Stomach (tissue), 19 donors: ENCODE measurements at places on chromosomes 6 and 20. TPM values are rescaled to one million over a fixed set of nuclear protein-coding genes. Genes with fewer than 3 reads are reported as not detected.

- DNase-seq: no peak
- no peak overlapping the region for H3K4me3 ChIP-seq
- no peaks in the 10 kb centered on the region for H3K36me3 ChIP-seq
- no peaks in the 10 kb centered on the region for H3K27me3 ChIP-seq
- no peaks in the 10 kb centered on the region for H3K4me1 ChIP-seq
- peak overlapping the region; percentile 43 for H3K27ac ChIP-seq
Observed at GRCh38 chr20:49785852-49786175, 26.8 kb upstream of the SLC9A8 start.

- no peak overlapping the region for H3K27ac ChIP-seq
- peak; percentile 32 for DNase-seq
- H3K27me3 ChIP-seq: no peaks in the 10 kb centered on the region
Observed at GRCh38 chr20:14622796-14623195, 285.4 kb upstream of the FLRT3 start.

DNA sequence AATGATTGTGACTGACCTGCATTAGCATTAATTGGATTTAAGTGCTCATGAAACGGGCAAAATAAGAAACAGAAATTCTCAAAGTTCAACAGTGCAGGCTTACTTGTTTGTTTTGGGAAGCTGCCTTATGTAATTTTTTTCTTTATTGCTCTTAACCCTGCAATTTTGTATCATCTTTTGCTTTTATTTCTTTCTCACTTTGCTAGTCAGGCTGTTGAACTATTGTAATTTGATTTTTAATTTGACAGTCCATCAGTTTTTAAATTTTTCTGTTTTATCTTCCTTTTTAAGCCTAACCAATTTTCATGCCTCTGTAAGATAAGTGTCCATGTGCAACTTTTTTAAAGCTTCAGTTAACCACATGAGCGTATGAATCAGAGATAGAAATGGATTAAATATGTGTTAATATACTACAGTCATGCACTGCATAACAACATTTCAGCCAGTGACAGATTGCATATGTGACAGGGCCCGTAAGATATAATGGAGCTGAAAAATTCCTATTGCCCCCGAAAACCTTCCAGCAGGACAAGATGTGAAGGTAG is 44.6 kb downstream of the PEX7 start:
- H3K4me3 ChIP-seq: no peak overlapping the region
- peaks cover 13% of the 10 kb centered on the region for H3K36me3 ChIP-seq
- peaks cover 8% of the 10 kb centered on the region for H3K4me1 ChIP-seq

Gene ZNF335
- 38.5 TPM for total RNA-seq

DNA sequence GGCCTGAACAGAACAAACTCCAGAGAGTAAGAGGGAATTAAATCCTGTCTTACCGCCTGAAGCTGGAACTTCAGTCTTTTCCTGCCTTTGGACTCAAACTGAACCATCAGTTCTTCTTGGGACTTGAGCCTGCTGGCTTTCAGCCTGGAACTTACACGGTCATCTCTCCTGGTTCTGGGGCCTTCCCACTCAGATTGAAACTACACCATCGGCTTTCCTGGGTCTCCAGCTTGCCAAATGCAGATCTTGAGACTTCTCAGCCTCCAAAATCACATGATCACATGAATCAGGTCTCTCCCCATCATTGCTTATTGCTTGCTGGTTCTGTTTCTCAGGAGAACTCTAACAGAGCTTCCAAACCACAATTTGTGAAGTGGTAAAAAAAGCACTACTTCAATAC is 276.3 kb downstream of the KIF16B start:
- no peaks in the 10 kb centered on the region for H3K4me1 ChIP-seq
- H3K27me3 ChIP-seq: no peaks in the 10 kb centered on the region
- no peak overlapping the region for H3K4me3 ChIP-seq
- no peak for DNase-seq
- H3K36me3 ChIP-seq: no peaks in the 10 kb centered on the region

DNA sequence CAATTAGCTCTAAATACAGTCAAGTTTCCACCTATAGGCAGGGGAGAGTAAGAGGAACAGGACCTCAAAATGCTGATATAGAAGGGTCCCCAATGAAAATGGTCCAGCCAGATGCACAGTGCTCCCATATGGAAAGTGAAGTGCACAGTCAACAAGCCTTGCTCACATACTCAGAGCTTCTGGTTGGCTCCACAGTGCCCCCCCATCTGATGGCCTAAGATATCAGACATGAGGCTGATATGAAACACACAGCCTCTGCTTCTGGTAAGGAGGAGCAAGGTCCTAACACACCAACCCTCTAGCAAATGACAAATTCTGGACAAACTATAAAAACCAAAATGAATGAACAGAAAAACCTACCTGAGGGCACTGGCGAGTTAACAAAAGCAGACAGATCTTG is 111.4 kb upstream of the EMILIN3 start:
- no peak for DNase-seq
- H3K36me3 ChIP-seq: peaks cover 39% of the 10 kb centered on the region
- H3K4me1 ChIP-seq: no peaks in the 10 kb centered on the region
- no peak overlapping the region for H3K4me3 ChIP-seq
- H3K27ac ChIP-seq: no peak overlapping the region

Gene C20orf204
- total RNA-seq: not detected
